ENCODE measurements at places on chromosomes 1 and 21.

DNA sequence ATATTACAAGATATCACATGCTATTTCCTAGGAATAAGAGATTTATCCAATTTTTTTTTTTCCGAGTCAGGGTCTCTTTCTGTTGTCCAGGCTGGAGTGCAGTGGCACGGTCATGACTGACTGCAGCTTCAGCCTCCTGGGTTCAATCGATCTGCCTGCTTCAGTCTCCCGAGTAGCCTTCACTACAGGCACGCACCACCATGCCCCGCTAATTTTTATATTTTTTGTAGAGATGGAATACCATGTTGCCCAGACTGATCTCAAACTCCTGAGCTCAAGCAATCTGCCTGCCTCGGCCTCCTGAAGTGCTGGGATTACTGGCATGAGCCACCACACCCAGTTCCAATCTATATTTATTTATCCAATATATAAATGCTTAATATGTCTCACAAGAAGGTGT is 18.0 kb upstream of the WDTC1 start:
- no peak for DNase-seq

DNA sequence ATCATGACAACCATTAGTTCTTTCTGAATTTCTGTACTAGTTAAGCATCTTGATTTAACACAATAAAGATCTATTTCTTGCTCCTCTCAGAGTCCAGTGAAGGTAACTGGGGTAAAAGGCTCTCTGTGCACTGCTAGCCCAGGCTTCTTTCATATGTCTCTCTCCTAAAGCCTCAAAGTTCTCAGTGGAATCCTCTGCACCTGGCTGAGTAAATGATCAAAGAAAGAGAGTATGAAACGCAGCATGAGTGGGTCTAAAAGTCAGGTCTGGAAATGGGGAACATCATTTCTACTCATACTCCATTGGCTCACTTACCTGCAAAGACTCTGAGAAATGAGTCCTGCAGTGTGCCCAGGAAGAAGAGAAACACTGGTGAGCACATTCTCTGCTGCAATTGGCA is 418.5 kb downstream of the PTPRC start:
- no peak for DNase-seq

DNA sequence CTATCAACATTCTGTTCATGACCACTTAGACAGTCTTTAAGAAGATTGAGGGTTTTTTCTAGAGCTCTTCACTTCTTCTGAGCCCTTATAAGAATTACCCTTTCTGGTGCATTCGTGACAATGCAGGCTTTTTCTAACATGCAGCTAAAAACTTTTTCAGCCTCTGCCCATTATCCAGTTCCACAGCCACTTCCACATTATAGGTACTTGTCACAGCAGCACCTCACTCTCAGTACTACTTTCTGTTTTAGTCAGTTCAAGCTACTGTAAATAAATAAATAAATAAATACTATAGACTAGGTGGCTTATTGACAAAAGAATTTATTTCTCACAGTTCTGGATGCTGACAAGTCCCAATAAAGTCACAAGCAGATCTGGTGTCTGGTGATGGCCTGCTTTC is 284.4 kb upstream of the PKN2 start:
- no peak for DNase-seq

DNA sequence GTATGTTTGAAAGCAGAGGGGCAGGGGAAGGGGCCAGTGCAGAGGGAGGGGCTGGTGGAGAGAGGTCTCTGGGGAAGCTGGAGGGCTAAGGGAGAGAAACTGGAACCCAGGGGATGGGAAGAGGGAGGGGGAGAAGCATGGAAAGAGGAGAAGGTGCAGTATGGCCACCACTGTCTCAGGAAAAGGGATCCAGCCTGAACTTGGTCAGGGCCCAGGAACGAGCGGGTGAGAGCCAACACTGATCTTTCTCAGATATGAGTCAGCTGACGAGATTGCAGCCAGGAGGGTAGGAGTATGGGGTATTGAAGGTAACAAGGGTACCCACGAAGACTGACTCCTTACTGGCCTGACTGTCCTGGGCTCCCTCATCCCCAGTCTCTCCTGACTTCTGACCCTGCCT is 18.0 kb downstream of the TIE1 start:
- DNase-seq: no peak

DNA sequence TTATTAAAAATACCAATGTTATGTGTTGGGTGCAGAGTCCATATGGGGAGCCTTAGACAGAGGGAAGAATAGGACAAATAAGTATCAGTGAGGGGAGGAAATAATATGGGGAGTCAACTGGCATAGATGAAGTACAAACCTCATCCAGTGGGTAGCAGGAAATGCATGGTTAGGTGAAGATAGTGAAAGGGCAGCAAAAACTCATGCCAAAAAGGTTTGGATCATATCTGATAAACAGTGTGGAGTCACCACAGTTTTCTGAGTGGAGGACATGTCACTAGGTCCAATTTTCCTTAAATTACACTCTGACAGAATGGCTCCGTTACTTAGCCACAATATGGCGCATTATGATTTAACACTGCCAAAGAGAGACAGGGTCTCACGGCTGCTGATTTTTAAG is 10.3 kb downstream of the DUSP23 start:
- DNase-seq: no peak
